Activated CD4-positive, alpha-beta memory T cell treated with anti-CD3 and anti-CD28 coated beads for 36 hours (primary cell): ENCODE measurements at places on chromosomes 5 and 9. TPM values are rescaled to one million over a fixed set of nuclear protein-coding genes. Genes with fewer than 3 reads are reported as not detected.

DNA sequence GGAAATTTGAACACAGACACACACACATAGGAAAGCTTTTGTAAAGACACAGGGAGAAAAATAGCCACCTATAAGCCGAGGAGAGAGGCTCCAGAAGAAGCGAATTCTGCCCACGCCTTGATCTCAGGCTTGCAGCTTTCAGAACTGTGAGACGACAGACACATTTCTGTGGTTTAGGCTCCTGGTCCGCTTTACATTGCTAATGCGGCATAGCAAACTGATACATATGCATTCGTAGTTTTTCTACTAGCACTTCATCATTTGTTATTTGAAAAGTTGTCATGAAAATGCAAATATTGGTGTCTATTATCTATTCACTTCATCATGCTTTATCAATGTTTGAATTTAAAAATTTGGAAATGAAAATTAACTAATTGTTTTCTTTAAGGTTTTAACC, 674.9 kb downstream of the SEMA5A start:
- DNase-seq, result no peak

OTULINL gene
- 12.2 TPM for total RNA-seq

- DNase-seq, result no peak
Observed at GRCh38 chr9:131308906-131309529, 19.5 kb downstream of the PLPP7 start.

- no peak for DNase-seq
Observed at GRCh38 chr5:111682121-111682520, 74.9 kb downstream of the NREP start.

DNA sequence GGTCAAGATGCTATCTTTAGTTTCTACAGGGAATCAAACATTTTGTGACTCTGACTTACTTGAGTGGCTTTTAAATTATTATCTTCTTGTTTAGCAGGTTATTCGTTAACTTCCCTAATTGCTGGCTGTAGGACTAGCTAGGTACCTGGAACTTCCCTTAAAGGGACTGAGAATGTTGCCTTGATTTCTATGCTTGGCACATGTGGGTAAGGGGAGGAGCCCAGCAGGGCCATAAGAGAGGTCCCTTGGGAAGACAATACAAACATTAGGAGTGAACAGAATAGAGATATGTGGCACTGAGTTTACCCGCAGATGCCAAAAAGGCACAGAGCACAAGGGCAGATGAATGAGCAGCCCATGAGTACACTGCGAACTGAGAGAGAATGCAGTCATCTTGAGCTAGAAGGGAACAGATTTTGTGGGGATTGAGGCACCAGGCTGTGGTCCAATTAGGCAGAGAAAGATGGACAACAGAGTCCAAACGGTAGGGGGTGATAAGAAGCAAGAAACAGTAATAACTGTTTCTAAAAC, 9.8 kb downstream of the CKMT2 start:
- DNase-seq, result no peak

ENHO gene
- total RNA-seq, result 0.26 TPM

DNA sequence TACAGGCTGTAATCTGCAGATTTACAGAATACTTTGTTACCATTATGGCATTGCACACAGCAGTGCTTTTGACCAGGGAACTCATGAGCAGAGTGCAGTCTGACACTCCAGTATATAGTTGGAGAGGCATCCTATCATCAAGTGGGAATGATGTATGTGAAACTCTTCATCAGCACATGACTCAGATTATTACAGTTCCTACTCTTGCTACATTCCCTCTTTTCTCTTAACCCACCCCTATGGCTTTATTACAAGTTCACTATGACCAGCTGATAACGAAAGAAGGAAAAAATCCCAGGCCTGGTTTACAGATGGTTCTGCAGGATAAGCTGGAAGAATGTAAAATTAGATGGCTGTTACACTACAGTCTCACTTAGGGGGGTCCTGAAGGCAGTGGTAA, 385.9 kb downstream of the RASEF start:
- no peak for DNase-seq

DNA sequence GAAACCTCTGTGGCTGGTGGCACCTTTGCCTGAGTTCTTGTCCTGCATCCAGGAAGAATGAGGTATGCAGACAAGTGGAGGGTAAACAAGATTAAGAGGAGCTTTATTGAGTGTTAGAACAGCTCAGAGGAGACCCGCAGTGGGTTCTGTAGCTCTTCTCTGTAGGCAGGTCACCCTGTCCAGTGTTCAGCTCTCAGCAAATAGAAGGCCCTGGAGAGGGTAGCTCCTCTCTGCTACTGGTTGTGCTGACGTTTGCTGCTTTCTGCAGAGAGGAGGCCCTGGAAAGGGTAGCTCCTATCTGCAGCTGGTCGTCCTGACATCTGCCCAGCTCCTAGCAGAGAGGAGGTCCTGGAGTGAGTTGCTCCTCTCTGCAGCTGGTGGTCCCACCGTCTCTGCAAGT, 96.8 kb upstream of the CCDC112 start:
- DNase-seq, result no peak

LHX6 gene
- not detected for total RNA-seq

- no peak for DNase-seq
Observed at GRCh38 chr5:170265522-170265921, 32.1 kb downstream of the LCP2 start.

CCNB1 gene
- 178 TPM for total RNA-seq

CARD9 gene
- 1.4 TPM for total RNA-seq

DNA sequence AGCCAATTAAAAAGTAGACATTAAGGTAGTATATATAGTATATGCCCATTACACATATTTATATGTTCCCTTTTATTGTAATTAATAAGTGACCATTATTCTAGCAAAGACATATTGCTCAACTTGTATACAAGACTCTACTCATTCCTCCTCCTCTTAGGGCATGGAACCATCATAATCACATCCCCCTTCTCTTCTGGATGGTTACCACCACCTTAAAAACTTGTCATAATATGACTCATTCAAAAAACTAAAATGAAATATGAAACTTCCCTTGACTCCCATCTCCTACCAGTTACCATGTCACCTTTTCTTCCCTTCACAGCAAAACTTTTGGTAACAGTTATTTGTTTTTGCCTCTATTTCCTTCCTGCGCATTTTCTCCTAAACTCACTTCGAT, 438.7 kb downstream of the KDM4C start:
- DNase-seq, result no peak

PCDHGB2 gene
- 0.19 TPM for total RNA-seq

PCDHGA5 gene
- total RNA-seq, result not detected

DNA sequence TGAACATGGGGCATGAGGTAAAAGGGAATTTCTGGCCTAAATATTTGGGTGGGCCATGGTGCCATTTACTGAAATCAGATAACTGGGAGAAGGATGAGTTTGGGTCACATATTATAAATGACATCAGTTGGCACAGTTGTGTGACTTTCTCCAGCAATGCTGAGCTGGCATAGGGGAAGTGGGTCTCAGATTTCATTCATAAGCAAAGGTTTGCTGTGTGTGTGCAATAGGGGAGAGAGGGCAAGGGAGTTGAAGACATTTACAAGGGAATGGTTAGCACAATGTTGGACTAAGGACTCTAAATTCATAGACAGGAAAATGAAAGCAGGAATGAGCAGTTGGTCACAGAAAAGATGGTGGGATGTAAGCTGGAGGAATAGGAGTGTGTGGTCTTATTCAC, 47.8 kb upstream of the KLF9 start:
- no peak for DNase-seq

- DNase-seq, result no peak
Observed at GRCh38 chr5:147673266-147673665, 109.3 kb downstream of the JAKMIP2 start.

SLC4A9 gene
- total RNA-seq, result 0.26 TPM

GRCh38 chr5:59069438-59070079, 486.7 kb downstream of the RAB3C start:
- no peak for DNase-seq
